ENCODE measurements at places on chromosomes 1 and 21. TPM values are rescaled to one million over a fixed set of nuclear protein-coding genes. Genes with fewer than 3 reads are reported as not detected.

Gene RGS18
- 21.9 TPM for total RNA-seq

Gene HRNR
- total RNA-seq: not detected

Gene PRAMEF12
- total RNA-seq: not detected

Gene TMEM200B
- not detected for total RNA-seq

Gene TSPAN2
- 41.4 TPM for total RNA-seq

Gene TRIM45
- 1.2 TPM for total RNA-seq

Gene HCRTR1
- total RNA-seq: not detected

GRCh38 chr1:240667351-240667750 is 55.4 kb upstream of the GREM2 start:
- DNase-seq: no peak

DNA sequence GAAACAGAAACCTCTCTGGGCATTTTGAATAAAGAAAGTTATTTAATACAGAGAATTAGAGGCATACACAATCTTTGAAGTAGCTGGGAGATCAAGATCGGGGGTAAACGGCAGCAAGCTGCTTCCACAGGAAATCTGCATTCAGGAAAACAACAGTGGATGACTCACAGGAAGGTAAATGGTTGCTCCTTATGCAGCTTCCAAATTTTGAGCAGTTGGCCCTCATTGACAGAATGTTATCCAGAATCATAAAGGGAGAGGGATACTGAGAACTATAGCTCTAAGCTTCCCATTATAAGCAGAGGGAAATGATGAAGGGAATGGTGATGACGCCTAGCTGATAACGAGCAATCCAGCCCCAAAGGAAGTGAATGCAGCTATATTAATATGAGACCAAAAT is 28.6 kb downstream of the ZMYND12 start:
- no peak for DNase-seq

- DNase-seq: no peak
These were observed 53.4 kb upstream of the CITED4 start for GRCh38 chr1:40915581-40915980.

- DNase-seq: no peak
These were observed 2.4 kb downstream of the PTBP2 start for GRCh38 chr1:96723936-96724335.

GRCh38 chr1:152036267-152037216 is at the start of gene S100A11:
S100A11 (minus strand) TSS chr1:152037004; CDS start chr1:152036915, 89 bp downstream.
- DNase-seq: peak; percentile 75

DNA sequence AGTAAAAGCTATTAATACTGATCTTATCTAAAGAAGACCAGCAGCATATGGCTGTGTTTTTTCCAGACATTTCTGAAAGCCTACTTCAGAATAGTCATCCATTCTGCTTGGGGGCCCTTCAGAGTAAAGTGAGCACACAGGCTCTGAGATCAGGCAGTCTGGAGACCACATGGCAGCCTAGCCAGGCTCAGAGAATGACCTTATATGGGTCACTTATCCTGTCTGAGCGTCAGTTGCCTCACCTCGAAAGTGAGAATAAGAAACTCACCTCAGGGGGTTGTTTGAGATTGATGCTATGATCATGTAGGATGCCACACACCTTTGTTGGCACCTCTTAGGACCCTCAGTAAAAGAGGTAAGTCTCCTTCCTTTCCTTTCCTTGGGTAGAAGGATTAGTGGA is 270.4 kb downstream of the GRIK1 start:
- DNase-seq: no peak

DNA sequence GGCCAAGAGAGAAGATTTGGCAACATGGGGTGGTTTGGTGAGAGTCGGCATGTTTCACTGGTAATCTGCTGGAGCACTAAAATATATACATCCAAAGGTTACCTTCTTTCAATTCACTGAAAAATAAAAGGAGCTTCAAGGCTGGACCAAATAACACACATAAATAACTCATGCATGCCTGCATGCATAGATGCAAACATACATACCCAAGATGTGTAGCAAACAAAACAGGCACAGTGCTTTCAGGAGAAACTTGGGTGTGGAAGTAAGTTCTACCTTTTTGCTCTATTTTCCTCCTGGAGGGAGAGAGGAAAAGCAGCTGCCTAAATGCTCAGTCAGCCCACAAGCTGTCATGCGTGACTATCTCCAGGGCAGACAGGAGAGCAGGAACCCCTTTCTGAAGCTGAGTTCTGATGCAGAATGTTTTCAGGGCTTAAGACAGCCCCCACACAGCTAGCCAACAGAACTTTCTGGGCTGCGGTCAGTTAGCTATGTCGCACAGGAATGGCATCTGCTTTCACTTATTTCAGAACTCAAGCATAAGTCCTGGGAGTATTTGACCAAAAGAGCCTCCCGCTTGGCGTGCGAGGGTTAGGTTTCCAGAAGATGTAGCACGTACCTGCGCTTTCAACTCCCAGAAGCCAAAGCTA is 166.2 kb downstream of the TOMM20 start:
- peak; percentile 63 for DNase-seq

- peak; percentile 53 for DNase-seq
These were observed 15.9 kb downstream of the RNU5D-1 start for GRCh38 chr1:44714944-44715571.

DNA sequence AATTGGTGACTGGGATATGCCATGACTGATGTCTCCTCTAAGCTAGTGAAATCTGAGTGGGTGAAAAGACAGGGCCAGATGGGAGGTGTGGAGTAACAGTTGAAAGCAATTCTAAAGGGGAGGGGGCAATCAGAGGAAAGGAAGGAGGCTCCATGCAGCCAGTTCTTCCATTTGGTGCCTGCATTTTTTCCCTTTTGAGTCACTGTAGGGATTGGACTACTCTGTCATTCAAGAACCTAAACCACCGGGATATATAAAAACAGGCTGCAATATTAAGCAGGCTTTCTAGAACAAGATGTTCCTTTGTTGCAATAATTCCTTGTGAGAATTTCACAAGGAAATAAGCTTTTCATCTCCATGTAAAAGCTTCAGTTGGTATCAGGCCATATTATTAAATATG is 18.3 kb downstream of the CLIC6 start:
- DNase-seq: no peak

GRCh38 chr1:24644100-24644384 is 940 bp downstream of the SRRM1 start:
- DNase-seq: no peak

DNA sequence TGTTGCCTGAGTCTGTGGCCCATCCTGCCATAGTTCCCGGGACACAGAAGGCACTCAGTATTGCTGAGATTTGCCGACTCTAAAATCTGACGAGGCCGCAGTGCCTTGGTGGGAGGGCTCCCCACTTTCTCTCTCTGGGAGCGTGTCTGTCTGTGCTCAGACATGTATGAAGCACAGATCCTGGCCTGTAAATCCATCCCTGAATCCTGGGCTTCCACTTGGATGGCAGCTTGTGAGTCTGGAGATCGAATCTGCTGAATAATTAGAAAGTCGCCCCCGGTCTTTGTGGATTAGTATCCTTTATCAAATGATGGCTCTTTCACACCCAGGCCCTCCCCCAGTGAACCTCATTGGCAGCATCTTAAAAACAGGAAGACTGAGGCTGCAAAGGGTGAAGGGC is 10.4 kb downstream of the UBASH3A start:
- no peak for DNase-seq

DNA sequence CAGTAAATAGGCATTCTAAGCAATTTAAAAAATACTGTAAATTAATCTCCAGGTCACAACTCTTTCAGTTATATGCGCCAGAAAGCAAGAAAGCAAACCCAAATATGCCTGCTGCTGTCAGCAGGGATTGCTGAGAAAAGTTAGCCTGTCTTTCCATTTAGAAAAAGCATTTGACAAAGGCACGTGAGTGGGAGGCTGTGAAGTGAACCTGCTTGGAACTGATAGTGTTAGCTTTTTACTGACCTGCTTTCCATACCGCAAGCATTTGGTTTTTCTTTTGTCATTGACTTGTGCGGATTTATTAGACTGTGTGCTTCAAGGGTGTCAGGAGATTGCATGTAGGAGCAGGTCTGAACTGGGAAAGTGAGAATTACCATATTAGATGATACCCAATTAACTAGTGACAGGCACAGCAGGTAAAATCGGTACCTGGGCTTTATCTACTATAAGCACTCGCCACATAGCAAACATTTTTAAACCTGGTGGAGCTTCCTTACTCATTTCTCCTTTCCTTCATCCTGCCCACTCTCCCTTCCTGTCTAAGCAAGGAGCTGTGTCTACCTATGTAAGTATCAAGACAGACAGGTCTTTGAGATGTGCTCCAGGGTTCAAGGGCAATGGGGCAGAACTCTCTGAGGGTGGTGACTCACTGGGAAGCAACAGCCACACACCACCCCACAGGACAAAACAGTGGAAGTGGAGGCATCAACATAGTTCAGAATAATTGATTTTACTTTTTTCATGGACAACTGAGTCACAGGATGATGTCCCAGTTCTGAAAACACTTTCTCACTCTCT is 323.9 kb downstream of the DISC1 start:
- DNase-seq: no peak

Data from natural killer cell (primary cell).